ENCODE measurements at places on chromosomes 4 and X.

DNA sequence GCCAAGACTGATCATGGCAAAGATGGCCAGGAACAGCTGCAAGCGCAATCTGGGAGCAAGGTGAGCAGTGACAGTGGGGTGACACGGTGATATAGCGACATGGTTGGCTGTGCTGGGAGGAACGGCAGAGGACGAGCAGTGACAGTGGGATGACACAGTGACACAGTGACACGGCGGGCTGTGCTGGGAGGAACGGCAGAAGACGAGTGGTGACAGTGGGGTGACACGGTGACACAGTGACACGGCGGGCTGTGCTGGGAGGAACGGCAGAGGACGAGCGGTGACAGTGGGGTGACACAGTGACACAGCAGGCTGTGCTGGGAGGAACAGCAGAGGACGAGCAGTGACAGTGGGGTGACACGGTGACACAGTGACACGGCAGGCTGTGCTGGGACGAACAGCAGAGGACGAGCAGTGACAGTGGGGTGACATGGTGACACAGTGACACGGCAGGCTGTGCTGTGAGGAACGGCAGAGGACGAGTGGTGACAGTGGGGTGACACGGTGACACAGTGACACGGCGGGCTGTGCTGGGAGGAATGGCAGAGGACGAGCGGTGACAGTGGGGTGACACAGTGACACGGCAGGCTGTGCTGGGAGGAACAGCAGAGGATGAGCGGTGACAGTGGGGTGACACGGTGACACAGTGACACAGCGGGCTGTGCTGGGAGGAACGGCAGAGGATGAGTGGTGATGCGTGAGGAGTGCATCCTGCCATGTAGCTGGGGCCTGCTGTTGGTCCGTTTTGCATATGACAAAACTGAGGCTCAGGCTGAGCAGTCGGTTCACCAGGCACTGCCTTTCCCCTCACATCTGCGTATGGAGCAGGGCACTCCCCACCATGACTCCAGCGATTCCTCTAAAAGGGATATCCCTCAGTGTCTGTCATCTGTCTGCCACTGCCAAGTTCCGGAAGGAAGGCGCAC lies 36.0 kb upstream of the MXD4 start:
- no peak for DNase-seq

GRCh38 chr4:92012899-92013867 lies 290.6 kb upstream of the GRID2 start:
- no peak for DNase-seq

DNA sequence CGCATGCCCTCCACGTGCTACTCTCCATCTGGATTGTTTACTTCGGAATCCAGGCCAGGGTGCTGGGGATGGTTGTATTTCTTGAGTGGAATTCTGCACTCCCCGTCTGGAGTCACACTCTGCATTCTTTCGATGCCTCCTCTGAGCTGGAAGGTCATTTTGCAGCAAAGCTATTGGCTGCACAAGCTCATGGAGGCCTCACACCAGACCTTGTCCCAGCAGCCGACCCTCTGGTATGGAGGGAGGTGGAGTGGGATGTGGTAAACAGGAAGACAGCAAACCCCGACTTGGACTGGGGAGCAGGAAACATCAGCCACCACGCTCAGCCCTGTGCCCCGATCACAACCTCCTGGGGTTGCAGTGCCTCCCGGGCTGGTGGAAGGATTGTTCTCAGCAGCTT lies 225.3 kb upstream of the LNX1 start:
- no peak for DNase-seq

DNA sequence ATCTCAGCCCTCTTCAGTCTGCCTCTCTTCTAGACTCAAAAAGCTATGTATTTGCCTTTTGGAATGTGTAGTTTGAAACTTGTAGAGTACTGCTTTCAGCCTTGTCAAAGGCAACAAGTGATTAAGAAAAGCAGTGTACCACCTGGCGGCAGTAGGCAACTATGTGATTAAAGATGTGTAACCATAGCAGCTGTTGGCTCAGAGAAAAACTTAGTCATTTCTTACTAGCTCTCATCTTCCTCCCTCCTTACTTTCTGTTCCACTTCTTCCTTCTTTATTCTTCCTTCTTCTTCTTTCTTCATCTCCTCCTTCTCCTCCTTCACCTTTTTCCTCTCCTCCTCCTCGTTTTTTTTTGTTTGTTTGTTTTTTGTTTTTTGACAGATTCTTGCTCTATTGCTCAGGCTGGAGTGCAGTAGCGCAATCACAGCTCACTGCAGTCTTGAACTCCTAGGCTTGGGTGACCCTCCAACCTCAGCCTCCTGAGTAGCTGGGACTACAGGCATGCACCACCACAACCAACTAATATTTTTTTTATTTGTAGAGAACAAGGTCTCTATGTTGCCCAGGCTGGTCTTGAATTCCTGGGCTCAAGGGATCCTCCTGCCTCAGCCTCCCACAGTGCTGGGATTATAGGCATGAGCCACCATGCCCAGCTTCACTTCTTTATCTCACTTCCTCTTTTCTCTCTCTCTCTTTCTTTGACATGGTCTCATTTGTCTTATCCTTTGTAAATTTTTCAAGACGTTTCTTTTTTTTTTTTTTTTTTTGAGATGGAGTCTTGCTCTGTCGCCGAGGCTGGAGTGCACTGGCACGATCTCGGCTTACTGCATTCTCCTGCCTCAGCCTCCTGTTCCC lies 32.6 kb downstream of the ABHD18 start:
- peak; percentile 68 for DNase-seq

DNA sequence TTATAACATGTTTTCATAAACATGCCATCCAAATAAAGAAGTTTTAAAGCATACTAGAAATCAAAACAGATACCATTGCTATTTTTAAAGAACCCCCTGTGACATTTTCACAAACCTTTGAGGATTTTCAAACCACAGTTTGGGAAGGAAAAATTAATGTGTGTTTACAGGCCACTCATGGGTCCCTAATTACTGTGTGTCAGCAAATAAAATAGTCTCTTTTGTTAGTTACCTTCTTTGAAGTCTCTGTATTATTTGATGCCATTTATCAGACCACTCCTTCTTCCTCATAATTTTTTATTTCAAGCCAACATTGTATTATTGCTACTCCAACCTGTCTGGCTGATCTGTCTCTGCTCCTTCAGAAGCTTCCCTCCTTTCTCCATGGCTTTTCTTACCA lies 72.6 kb upstream of the TET2 start:
- no peak for DNase-seq

GRCh38 chr4:172125443-172125842 lies 312.2 kb downstream of the GALNTL6 start:
- peak; percentile 3 for DNase-seq

DNA sequence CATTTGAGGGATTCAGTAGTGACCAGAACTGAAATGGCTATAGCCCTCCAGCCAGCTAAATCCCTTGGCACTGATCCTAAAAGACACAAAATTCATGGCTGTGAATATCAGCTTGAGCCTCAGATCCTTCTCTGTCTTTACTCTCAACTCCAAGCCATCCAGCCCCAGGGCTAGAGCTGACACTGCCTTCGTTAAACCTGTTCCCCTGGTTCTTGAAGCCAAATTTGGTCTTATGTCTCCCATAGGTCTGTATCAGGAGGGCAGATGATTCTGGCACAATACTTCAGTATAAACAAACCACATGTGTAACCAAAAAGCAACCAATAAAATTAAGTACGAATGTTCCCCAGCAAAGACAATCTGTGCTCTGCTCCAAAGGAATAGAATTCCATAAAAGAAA lies 78.0 kb downstream of the ANOS1 start:
- DNase-seq = no peak

DNA sequence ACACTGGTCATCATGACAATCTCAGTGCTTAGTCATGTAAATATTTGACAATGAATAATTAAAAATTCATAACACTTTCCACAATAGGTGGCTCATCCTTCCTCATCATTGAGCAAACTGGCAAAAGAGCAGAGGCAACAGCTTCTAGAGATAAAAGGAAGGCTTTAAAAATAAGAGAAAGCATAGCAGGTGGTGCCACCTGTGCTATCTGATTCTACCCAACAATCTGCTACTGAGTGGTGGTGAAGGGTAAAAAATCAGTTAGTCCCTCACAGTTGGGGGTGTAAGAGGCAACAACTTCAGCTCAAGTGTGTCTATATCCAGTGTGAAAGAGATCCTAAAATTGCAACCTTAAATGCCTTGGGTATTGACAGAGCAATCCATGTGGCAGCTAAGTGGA lies 280.1 kb upstream of the PPARGC1A start:
- no peak for DNase-seq

GRCh38 chrX:134794692-134795091 lies 136.4 kb upstream of the PLAC1 start:
- DNase-seq = no peak

- no peak for DNase-seq
Observed at GRCh38 chr4:129614611-129615010, 518.7 kb downstream of the C4orf33 start.

DNA sequence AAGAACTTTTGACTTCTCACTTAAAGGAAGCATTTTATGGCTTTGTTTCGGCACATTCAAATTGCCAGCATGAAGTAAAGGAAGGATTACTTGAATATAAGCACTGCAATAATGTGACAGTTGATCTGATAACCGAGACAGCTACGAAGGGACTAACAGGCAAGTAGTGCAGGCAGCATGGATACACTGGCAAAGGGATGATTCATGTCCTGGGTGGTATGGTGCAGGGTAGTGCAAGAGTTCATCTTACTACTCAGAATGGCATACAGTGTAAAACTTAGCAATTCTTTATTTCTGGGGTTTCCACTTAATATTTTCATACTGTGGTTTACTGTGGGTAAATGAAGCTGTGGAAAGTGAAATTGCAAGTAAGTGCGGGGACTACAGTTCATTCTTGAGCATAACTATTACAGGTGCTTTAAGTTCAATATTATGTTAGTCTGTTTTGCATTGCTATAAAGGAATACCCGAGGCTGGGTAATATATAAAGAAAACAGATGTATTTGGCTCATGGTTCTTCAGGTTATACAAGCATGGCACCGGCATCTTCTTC lies 611.8 kb downstream of the SPOCK3 start:
- no peak for DNase-seq

DNA sequence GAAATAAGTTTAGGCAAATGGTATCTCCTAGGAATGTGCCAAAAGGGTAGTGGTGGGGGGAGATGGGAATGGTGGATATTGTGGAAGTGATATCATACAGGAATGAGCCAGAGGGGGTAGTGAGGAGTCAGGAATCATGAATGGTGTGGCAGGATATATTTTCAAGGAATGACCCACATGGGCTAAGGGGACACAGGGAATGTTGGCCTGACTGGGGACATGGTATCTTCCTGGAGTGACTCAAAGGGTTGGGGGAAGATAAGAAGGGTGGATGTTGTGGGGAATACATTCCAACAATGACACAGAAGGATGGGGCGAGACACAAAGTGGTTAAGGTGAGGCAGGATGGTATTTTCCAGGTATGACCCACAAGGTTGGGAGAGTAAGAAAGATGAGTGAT lies 60.6 kb downstream of the MAOA start:
- no peak for DNase-seq

DNA sequence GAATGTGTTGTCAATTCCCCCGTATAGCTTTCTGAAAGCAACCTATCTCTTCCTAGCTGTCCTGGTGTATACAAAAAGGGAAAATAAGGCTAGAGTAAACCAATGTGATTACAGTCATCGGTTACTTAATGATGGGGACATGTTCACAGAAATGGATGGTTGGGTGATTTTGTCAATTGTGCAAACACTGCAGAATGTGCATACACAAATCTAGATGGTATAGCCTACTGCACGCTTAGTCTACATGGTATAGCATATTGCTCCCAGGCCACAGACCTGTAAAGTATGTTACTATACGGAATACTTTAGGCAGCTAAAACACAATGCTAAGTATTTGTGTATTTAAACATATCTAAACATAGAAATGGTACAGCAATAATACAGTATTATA lies 5.1 kb downstream of the DTHD1 start:
- DNase-seq = no peak

DNA sequence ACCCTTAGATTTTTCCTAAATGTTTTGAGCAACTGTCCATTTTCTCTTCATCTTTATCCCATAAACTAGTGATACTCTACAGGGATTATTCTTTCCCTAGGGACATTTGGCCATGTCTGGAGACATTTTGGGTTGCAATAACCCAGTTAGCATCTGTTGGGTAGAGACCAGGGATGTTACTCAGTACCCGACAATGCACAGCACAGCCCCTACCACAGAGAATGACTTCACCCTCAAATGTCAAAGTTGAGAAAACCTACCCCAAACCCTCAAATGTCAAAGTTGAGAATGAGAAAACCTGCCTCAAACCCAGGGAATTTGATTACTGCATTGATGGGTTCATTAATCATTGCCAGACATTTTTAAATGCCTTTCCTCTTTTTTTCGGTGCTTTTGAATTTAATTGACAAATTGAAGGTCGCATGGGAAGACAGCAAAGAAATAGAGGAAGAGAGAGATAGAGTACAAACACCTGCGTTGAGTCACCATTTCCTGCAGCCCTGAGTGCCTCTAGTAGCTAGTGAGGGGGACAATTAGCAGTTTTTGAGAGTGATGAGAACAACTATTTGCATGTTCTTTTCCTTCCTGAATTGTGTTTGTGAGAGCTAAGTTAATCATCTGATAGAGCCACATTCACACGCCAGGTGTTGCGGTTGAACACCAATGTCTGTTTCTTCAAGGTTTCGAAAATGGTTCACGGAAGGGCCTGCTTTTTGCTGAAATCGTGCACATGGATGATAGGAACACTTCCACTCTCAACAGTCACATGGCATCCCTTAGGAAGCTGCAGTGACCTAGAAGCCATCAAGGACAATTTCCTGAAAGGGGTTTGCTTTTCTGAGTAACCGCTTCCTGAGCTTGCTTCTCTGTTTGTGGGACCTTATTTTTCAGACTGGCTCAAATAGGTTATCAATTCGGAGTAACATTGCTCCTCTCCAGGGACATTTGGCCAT lies 203.9 kb upstream of the VCX3A start:
- no peak for DNase-seq

DNA sequence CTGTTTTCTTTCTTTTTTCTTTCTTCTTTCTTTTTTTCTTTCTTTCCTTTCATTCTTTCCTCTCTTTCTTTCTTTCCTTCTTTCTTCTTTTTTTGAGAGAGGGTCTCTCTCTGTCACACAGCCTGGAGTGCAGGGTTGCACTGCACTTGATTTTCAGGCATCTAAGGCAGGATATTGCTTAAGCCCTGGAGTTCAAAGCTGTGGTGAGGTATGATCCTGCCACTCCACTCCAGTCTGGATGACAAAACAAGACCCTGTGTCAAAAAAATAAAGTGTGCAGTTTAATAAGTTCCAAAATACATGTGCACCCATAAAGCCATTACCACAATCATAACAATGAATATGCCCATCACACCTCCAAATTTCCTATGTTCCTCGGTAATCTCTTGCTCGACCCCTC lies 10.6 kb upstream of the ZNF718 start:
- no peak for DNase-seq

DNA sequence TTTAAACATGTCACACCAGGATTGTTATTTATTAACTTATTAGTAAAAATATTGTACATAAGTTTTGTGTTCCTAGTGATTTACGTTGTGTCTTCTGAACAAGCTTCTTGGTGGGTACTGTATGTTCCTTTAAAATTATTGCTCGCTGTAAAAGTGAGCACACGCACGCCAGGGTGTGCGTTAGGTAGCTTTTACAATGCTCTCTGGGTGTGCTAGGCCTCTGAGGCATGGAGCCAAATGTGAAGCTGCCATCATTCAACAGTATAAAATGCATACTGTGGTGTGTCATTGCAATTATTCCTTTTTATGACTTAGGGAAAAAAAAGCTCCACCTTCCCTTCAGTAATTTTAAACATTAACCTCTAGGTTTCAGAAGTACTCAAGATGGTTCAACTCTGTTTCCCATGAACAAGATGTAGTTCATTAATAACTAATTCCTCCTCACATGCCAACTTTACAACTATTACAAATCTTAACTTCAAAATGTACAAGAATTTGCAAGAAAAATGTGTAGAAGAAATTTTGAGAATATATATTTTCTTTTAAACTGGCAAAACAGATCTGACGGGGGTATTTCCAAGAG lies 42.4 kb downstream of the ATOH1 start:
- DNase-seq = no peak

- DNase-seq = no peak
Observed at GRCh38 chr4:105426187-105426897, 47.5 kb downstream of the PPA2 start.
